ENCODE measurements at places on chromosomes 5 and 9.

GRCh38 chr5:1112596-1113331, 901 bp upstream of the SLC12A7 start:
- DNase-seq = no peak

GRCh38 chr9:111298111-111298510, 31.9 kb downstream of the OR2K2 start:
- no peak for DNase-seq

- DNase-seq = peak; percentile 40
Observed at GRCh38 chr9:93071464-93071863, 13.0 kb downstream of the SUSD3 start.

GRCh38 chr5:30867711-30868110, 325.8 kb upstream of the CDH6 start:
- no peak for DNase-seq

DNA sequence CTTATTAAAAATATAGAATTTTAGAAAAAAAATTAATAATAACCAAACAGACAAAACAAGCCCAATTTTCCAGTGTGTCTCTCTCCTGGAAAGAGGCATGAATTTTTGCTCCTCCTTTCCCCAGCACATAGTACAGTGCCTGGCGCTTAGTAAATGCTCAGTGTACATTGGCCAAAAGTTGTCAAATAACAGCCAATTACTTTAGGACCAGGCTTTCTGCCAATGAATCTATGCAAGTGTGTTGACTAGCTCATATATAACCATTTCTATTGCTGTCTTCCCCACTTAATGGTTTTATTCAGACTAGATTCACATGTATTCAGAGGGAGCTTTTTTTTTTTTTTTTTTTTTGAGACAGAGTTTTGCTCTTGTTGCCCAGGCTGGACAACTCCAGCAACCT, 120.1 kb upstream of the CD180 start:
- DNase-seq = no peak

GRCh38 chr5:158698768-158699284, 400.9 kb downstream of the EBF1 start:
- no peak for DNase-seq

GRCh38 chr5:125659316-125660023, 763.7 kb upstream of the GRAMD2B start:
- DNase-seq = no peak

GRCh38 chr5:173538654-173539053, 77.8 kb downstream of the BOD1 start:
- no peak for DNase-seq

DNA sequence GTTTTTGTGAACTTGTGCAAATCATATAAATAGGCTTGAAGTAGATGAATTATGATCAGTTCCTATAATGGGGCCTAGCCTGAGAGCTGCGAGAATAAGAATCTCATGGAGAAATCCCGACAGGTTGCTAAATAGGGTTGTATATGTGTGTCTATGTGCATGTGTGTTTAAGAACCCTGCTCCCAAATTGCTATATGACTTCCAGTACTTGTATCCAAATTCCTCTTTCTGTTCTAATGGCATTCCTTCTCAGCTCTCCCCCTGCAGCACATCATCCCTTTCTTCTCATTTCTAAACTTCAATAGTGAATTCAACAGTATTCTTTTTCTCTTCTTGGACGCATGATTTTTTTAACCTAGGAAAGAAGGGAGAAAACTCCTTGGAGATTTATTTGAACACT, 277.2 kb downstream of the GAS1 start:
- DNase-seq = no peak

- no peak for DNase-seq
Observed at GRCh38 chr5:164735334-164735733, 1229.9 kb downstream of the MAT2B start.

DNA sequence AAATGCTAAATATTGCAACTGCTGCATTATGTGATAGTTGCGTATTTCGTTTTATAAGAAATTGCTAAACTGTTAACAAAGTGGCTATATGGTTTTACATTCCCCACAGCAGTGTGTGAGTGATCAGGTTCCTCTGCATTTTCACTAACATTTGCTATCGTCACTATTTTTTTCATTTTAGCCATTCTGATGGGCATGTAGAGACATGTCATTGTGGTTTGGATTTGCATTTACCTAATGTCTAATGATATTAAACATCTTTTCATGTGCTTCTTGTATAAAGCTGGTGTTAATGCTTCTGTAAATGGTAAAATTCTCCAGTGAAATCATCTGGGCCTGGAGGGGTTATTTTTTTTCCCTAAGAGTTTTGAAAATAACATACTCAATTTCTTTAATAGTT, 61.6 kb downstream of the ERCC6L2 start:
- no peak for DNase-seq

GRCh38 chr5:122532035-122532434, 220.0 kb downstream of the SNCAIP start:
- no peak for DNase-seq

GRCh38 chr9:35556776-35557175, 48.3 kb upstream of the TESK1 start:
- DNase-seq = no peak

DNA sequence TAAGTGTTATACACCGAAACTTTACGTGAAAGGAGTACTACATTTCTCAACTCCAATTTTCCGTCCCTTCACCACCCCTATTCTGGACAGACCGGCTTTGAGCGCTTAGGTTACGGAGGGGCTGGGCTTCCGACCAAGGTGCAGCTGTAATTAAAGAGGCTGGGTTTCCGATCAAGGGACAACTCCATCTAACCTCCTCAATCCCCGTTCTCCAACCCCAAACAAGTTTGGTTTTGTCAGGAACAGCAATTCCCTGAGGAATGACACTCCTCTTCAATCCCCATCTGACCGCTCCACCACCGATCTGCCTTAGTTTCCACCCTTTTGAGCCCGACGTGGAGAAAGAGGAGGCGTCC, 577 bp downstream of the TUT7 start:
- DNase-seq = no peak

GRCh38 chr9:37511016-37512010, 25.6 kb downstream of the POLR1E start:
- DNase-seq = no peak

- DNase-seq = no peak
Observed at GRCh38 chr9:130927338-130927737, 11.7 kb downstream of the FIBCD1 start.

DNA sequence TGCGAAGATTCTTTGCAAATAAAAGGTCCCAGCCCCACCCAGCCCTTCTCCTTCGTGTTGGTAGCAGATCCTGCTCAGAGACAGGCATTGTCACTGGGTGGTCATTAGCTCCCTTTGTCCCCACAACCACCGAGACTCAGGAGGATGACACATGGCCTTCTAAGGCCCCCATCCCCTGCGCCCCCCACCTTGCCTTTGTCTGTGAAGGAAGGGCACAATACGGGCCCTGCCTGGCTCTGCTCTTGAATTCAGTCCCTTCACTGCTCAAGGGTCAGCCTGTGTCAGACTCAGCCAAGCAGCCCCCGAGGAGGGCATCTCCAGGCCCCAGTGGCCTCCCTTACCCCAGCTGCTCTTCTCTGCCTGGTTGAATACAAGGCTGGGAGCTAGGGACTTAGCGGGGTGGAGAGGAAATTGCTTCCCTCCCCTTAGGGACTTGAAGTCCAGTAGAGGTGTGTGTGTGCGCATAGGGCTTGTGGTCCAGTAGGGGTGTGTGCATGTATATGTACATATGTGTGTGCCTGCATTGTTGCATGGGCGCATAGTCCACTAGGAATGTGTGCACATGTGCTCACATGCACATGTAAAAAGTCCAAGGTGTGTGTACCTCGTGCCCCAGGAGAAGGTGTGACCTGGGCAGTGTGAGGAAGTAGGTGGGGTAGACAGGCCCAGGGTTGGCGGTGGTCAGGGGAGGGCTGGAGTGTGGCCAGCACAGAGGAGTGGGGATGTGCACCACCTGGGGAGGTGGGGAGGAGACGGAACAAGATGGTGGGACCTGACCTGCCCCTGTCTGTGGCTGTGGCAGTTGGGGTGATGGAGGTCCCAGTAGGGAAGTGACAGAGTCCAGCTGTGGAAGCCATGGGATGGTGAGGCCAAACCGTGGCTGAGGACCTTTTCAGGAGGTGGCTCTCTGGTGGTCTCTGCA, 59.1 kb downstream of the PHF2 start:
- no peak for DNase-seq

DNA sequence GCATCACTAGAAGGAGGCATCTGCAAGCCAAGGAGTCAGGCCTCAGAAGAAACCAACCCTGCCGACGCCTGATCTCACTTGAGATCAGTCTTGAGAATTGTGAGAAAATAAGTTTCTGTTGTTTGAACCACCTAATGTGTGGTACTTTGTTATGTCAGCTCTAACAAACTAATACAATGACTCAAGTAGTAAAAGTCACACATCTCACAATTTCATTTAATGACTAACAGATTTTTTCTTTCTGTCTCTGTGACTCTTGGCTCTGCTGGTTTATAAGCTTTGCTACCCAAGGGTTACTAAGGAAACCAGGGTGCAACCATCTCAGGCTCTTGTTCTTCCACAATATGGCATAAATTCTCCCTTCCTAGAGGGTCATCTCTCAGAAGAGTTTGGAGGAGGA, 315.8 kb upstream of the GRAMD2B start:
- DNase-seq = no peak

DNA sequence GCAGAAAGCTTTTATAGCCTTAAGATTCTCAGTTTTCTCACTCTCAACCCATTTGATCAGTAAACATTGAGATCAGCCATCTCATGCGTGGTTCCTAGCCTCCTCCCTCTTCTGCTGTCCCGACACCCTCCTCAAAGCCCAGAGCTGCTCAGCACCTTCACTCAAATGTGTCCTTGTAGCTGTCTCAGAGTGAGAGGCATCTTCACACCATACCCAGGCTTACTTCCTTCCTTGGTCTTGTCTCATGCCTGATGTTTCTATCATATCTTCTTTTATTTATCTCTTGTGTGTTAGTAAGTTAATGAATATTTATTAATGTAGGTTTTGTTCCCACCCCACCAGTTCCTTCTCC, 72.4 kb upstream of the SNX2 start:
- DNase-seq = no peak

- DNase-seq = no peak
Observed at GRCh38 chr9:76255781-76256455, 138.3 kb downstream of the RFK start.

- no peak for DNase-seq
Observed at GRCh38 chr5:154002511-154003020, 36.1 kb downstream of the FAM114A2 start.

GRCh38 chr9:73153793-73154227, 2.1 kb downstream of the ANXA1 start:
- DNase-seq = peak; percentile 68

DNA sequence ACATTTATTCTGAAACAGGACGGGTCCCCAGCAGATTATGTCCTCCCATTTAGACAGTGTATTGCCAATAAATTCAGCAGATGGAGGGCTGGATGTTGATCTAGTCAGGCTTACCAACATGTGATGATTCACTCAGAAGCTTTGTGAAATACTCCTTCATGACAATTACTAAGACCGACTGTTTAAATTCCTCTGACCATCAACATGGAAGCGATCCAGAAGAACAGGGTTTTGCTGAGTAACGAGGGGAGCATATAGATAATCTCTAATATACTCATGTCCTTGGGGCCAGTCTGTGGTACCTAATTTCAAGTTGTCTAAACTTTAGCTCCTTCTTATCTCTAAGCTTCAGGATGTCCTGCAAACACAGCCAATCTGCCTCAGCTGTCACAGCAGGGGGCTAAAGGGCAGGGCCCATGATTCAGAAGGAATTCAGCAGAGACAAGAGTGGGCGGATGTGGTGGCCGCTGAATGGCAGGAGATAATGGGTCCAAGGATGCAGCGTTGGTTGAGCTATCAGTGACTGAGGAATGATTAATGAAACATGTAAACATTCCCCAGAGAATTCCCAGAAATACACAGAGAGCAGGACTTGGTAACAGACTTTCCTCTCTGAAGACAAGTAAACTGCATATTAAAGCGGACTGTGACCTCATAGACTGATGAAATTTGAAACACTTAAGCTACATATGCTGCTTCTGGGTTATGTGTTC, 109.4 kb downstream of the ANKRD55 start:
- peak; percentile 100 for DNase-seq

GRCh38 chr5:139565411-139566305, 4.5 kb downstream of the UBE2D2 start:
- no peak for DNase-seq

- DNase-seq = peak; percentile 21
Observed at GRCh38 chr9:21465859-21466518, 16.1 kb downstream of the IFNE start.

GRCh38 chr9:35793461-35793860, 2.1 kb downstream of the NPR2 start:
- no peak for DNase-seq

Data from SW 1271 (cell line).